PC-9 (cell line): ENCODE measurements at places on chromosomes 7 and 10. TPM values are rescaled to one million over a fixed set of nuclear protein-coding genes. Genes with fewer than 3 reads are reported as not detected.

DNA sequence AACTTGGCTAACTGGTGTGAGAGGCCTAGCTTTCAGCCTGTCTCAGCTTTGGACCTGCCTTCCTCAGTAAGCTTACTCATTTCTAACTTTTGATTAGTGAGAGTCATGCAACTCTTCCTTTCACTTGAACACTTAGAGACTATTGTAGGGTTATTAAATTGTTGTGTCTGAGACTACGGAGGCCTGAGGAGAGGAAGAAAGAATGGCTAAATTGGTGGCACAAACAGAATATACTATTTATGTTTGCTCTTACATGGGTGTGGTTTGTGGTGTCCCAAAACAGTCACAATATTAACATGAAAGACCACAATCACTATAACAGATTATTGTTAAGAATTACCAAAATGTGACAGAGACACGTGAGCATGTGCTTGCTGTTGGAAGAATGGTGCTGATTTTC is 82.1 kb downstream of the TRIM24 start:
- H3K4me3 ChIP-seq, result no peak overlapping the region
- no peaks in the 10 kb centered on the region for H3K27me3 ChIP-seq
- no peaks in the 10 kb centered on the region for H3K4me1 ChIP-seq
- DNase-seq, result peak; percentile 27
- peaks cover 27% of the 10 kb centered on the region for H3K36me3 ChIP-seq

RSPH10B2 gene
- total RNA-seq, result 0.76 and 2.0 TPM in 2 replicates

CHAT gene
- total RNA-seq, result not detected in 2 replicates

SH2B2 gene
- 12.1 and 18.4 TPM in 2 replicates for total RNA-seq

DNA sequence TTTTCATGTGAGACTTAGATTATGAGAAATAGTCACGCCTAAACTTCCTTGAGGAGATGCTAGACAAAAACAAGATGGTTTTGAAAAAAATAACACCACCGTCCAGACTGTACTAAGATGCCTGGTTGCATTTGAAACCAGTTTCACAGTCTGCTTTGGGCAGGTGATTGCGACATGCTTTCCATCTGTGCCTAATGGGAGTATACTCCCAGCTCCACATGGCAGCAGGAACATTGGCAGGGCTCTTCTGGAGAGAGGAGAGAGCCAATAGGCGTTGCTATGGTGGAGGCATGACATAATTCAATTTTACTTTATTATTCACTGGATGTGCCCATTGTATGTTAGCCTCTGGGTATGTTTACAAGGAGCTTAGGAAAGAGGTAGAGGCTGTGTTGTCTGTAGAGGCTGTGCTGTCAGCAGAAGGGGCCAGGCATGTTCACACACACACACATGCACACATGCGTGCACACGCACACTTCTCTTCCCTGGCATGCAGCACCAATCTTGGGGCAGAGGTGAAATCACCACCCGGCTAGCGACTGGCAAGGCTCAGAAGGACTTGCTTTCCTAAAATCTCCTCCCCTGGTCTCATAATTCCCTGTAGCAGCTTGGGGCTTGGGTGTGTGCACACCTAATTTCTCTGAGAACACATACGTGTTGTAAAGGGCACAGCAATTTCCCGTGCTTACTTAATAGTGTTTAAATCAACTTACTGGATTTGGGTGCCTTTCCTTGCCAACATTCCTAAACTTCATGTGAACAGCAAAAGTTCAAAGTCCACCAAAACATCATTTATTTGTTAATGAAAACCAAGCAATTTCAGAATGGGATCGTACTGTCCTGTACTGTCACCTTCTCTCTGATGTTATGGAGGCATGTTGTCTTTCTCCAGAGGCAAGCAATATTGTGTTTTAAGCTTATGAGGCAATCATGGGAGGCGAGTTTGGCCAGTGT is 162.1 kb downstream of the TCF7L2 start:
- DNase-seq, result no peak
- H3K4me3 ChIP-seq, result no peak overlapping the region
- H3K27ac ChIP-seq, result no peak overlapping the region
- no peaks in the 10 kb centered on the region for H3K36me3 ChIP-seq

DNA sequence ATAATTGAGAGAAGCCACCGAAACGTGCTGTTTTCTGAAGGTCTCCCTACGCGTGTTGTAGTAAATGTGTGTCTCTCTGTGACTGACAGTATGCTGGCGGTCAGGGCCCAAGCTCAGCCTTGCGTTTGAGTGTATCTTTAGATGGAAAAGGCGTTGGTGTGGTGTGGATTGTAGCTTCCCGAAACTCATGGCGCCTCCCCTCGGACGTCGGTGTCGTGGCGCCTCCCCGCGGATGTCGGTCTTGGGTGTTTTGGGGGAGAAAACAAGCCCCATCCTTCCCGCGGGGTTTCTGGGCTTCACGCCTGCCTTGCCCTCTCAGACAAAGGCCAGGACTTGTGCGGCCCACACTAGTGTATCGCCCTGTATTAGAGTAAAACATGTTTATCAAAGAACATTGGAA is 12.8 kb downstream of the SUN1 start:
- no peak overlapping the region for H3K27ac ChIP-seq
- H3K4me3 ChIP-seq, result no peak overlapping the region
- peaks cover 40% of the 10 kb centered on the region for H3K36me3 ChIP-seq
- no peaks in the 10 kb centered on the region for H3K27me3 ChIP-seq
- no peak for DNase-seq

DNA sequence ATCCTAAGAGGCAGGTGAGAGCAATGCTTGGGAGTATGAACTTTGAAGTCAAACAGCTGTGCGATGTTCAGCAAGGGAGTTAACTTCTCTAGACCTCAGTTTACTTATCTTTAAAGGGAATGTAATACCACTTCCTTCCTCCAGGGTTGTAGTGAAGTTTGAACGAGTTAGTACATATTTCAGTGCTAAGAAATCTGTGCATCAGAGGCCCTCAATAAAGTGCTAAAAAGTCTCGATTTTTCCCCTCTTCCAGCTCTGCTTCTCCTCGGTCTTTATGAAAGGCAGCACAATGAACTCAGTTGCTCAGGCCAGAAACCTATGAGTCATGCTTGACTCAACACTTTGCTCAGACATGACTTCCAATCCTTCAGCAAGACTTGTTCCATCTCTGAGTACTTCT is 418.9 kb downstream of the MDFIC start:
- no peaks in the 10 kb centered on the region for H3K27me3 ChIP-seq

DNA sequence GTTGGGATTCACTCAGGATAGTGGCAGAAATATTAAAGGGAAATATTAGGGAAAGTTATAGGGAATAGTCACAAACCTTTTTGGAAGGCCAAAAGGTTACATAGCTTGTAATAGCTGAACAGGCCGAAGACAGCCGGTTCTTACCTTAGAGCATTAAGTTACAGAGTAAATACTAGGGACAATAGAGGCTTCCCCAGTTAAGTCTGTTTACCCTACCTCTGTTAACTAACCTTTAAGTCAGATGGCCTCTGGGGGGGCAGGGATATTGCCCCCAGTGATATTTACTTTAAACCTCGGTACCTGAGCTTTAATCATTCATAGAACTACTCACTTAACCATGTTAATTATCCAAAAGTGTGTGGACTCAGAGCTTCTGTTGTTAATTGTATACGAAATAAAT is 7.4 kb downstream of the POLR1F start:
- H3K4me3 ChIP-seq, result no peak overlapping the region
- peaks cover 8% of the 10 kb centered on the region; the same call in 1 of the 2 replicates for H3K4me1 ChIP-seq
- H3K36me3 ChIP-seq, result peaks cover 40% of the 10 kb centered on the region
- H3K27me3 ChIP-seq, result no peaks in the 10 kb centered on the region
- no peak for DNase-seq

OR13A1 gene
- total RNA-seq, result 0.15 TPM in 1 of 2 replicates, not detected in the other

ZNF716 gene
- not detected in 2 replicates for total RNA-seq
